ENCODE measurements at places on chromosomes 4 and X.

- no peak for DNase-seq
Measured at GRCh38 chr4:28267166-28267565, 1406.5 kb downstream of the STIM2 start.

- no peak for DNase-seq
Measured at GRCh38 chrX:15497865-15498264, 2.7 kb upstream of the BMX start.

- no peak for DNase-seq
Measured at GRCh38 chr4:39528061-39528465, 824 bp upstream of the UGDH start.

GRCh38 chrX:52585892-52586291 is 68.8 kb downstream of the SSX7 start:
- DNase-seq, result no peak

DNA sequence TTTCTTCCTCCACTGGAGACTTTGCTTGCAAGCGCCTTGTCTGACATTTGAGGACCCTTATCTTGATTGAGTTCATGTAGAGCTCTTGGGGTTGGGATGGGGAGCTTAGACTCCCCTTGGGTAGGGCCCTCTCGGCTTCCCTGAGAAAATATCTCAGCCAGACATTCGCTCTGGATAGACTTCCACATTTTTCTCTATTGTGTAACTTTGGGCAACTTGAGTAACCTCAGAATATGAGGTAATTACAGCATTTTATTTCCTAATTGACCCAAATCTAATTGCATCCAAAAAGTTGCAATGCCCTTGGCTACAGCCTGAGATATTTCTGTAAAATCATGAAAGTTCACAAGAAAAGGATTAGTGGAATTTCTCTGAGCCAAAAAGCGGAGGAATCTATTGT is 102.8 kb upstream of the MXRA5 start:
- no peak for DNase-seq
